ELR (cell line): ENCODE measurements at places on chromosomes 16 and 17.

DNA sequence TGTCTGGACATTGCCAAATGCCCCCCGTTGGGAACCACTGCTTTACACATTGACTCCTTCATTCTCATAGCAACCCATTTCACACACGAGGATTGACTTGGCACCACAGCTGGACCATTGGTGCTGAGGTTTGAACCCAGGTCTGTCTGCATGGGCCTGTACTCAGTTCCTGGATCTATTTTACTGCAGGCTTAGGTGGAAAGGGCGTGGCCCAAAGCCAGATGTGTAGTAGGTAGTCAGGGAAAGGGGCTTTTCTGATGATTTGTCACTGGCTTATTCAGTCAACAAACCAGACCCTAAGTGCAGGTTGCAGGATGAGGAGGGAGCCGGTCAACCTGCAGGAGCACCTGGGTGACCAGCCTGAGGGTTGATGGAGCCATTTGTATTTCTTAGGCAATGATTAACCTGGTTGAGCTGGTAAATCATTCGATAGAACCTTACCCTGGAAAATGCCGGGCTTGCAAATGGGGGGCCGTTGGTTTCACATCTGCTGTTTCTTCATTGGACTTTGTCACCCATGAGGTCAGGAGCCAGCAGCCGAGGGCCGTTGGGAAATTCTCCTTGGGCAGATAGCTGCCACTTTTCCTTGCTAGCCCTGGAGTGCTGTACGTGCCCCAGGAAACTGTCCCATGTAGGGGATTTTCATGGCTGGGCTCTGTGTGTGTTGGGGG is 104.4 kb downstream of the CMIP start:
- DNase-seq = no peak

DNA sequence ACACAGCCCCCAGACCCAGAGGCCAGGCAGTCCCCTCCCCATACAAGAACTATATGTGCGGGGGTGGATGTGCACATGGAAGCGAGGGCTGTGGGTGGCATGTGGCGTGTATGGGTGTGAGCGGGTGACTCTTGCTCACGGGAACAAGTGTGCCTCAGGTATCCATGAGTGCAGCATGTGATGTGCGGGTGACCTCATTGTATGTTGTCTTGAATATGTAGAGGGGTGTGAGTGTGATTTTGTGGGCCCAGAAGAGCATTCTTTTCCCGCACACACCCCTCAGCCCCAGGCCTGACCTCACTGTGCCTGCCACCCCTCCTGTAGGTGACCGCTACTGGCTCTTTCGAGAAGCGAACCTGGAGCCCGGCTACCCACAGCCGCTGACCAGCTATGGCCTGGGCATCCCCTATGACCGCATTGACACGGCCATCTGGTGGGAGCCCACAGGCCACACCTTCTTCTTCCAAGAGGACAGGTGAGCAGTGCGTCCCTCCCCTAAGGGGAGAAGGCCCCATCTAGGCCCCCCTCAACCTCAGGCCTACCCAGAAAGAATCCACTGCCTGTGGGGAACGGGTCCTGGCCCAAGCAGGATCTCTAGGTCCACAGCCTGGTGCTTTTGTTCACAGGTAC is 17.4 kb downstream of the MMP15 start:
- no peak for DNase-seq

DNA sequence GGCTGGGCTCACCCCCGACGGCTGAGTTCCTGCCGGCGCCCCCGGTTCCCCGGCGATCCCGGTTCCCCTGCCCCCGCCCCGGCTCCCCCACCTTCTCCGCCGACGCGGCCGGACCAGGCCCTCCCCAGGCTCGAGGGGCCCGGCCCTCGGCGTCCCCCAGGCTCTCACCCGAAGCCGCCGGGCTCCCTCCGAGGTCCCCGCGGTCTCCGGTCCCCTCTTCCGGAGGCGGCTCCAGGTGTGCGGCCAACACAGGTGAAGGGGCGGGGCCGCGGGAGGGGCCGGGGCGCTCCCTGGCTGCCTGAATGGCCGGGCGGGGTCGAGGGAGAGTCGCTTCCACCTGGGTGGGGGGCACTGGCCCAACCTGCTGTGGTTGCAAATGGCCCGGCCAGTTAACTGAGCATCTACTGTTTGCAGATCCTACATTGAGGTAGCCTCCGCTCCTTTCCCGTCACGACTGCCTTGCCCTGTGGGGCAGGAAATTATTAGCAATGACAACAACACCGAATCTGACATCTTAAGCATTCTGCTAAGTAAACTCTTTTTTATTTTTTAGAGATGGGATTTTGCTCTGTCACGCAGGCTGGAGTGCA is at the start of gene BICDL2:
BICDL2 (minus strand) TSS at position 219 of the 590 bp plus-strand sequence. CDS start 1,448 bp downstream, outside the sequence.
- no peak for DNase-seq

DNA sequence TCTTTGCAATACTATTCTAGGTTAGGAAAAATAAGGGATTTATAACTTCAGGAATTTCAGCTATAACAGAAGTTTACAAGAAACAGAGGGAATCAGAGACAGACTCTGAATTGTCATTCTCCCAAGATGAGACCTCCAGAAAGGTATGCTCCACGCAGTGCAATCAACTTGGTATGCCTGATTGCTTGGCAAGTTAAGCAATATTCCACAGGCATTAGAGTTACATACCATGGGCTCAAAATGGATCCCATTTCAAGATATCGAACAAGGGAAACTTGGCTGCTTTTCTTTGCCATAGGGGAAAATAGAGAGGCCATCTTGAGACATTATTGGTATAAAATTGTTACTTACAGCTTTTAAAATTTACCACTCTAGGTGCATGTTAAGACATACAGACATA is 615.6 kb upstream of the SOX9 start:
- peak; percentile 55 for DNase-seq

- no peak for DNase-seq
These were observed 896.8 kb downstream of the CDH11 start for GRCh38 chr16:64225036-64225435.

- DNase-seq = no peak
These were observed 3.8 kb downstream of the EVPLL start for GRCh38 chr17:18381158-18381952.

GRCh38 chr16:1909561-1910231 is 8.5 kb downstream of the HS3ST6 start:
- no peak for DNase-seq

DNA sequence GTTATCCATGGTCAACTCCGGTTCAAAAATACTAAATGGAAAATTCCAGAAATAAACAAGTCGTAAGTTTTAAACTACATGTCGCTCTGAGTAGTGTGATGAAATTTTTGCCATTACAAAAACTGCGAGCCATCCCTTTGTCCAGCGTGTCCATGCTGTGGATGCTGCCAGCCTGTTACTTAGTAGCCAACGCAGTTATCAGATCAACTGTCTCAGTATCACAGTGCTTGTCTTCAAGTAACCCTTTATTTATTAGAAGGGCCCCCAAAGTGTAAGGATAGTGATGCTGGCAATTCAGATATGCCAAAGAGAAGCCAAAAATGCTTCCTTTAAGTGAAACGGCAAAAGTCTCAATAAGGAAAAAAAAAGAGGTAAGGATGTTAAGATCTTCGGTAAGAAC is 23.9 kb downstream of the SNN start:
- no peak for DNase-seq

GRCh38 chr16:72877374-72878028 is 170.4 kb downstream of the ZFHX3 start:
- peak; percentile 98 for DNase-seq

DNA sequence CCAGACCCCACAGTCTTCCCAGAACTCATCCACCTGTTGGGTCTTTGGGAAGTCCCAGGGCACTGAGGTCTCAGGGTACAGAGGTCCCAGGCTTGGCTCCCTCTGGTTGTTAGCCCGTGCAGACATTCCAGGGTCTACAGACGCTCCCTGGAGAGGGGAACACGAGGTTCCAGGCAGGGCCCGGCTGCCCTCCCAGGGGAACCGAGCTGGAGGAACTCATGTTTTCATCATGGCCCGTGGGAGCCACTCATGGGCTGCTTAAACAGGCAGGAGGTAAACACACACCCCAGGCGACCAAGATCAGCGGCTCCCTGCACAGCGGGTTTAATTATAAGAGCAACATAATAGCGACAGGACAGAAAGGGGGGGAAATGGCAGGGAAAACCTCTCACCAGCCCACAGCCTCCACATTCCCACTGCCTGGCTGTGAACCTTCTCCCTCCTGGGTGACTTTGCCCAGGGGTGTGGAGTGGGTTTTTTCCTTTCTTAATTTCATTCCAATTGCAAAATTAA is 36.5 kb downstream of the TRARG1 start:
- DNase-seq = no peak

DNA sequence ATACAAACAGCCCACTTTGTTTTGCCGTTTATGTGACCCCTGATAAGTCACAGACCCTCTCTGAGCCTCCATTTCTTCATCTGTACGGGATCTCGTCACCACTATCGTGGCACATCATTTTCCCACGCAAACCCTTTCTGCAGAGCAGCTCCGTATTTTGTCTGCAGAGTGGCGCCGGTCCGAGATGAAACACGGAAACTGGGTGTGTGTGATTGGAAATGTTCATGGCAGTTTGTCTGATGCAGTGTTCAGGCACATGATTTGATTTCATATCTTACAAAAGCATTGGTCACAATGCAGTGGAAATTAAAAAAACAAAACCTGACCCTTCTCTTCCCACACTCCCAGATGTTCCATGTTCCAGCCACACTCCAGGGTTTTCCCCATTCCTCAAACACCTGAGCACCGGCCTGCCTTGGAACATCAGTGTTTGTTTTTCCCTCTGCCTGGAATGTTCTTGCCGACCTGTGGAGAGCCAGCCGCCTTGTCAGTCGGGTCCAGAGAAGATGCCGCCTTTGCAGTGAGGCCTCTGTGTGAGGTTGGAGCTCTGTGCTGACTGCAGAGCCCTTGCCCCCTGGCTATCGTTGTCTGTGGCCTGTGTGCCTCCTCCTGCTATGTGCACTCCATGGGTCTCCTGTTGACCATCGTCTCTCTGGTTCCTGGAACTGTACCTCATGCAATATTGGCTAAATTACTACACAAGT is 39.2 kb downstream of the NT5M start:
- DNase-seq = no peak

DNA sequence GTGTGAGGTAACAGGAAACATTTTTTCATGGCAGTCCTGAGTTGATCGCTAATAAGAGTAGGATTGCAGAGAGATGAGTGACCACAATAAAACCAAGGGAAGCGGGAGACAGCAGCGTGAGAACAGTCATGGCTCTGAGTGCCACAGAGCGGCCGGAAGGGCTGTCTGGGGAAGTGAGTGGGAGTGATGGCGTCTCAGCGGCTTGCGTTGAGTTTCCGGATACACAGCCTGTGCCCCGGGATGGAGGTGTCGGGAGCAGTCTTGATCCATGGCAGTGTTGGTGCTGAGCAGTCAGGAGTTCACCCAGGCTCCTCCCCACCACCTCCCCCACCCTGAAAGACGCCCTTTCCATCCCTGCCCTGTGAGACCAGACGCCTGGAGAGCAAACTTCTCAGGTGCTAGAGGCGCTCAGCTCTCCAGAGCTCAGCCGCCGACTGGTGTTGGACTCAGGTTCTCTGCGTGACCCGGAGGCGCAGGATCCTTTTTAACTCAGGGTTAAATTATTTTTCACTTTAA is 59.8 kb downstream of the BANP start:
- DNase-seq = no peak

GRCh38 chr16:19574615-19575014 is 19.1 kb downstream of the VPS35L start:
- no peak for DNase-seq

DNA sequence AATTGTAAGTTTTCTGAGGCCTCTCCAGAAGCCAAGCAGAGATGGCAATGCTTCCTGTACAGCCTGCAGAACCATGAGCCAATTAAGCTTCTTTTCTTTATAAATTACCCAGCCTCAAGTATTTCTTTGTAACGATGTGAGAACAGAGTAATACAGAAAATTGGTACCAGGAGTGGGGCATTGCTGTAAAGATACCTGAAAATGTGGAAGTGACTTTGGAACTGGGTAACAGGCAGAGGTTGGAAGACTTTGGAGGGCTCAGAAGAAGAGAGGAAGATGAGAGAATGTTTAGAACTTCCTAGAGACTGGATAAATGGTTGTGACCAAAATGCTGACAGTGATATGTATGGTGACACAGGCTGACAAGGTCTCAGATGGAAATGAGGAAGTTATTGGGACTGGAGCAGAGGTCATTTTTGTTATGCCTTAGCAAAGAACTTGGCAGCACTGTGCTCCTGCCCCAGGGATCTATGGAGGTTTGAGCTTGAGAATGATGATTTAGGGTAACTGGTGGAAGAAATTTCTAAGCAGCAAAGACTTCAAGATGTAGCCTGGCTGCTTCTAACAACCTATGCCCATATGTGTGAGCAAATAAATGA is 23.1 kb downstream of the PRDM7 start:
- no peak for DNase-seq

DNA sequence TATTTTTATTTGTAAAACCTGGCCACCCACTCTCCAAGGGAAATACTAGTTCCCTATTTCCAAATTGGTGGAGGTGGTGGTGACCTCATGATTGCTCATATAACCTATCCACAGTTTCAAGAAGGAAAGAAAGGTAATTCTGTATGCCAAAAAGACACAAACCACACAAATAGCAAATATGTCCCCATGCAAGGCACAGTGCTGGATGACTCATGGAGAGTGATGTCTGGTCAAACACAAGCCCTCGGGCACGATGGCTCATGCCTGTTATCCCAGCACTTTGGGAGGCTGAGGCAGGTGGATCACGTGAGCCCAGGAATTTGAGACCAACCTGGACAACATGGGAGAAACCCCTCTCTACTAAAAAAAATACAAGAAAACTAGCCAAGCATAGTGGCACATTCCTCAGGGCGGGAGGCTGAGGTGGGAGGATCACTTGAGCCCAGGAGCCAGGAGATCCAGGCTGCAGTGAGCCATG is 64.2 kb downstream of the GNA13 start:
- DNase-seq = peak; percentile 91

DNA sequence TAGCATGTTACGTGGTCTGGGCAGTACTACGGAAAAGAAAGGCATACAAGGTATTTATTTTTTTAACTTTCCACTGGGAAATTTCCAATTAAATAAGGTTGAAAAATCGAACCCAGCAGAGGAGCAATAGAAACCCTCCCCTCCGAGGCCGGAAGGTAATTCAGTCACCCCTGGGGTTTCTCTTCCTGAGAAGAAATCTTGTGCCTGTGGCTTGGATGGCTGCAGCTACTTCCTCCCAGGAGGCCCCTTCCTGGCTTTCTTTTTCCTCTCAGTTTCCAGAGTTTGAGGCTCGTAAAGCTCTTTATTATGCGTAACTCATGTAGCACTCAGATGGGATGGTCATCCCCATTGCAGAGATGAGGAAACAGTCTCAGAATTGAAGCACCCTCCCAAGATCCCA is 140.3 kb downstream of the ASIC2 start:
- no peak for DNase-seq

DNA sequence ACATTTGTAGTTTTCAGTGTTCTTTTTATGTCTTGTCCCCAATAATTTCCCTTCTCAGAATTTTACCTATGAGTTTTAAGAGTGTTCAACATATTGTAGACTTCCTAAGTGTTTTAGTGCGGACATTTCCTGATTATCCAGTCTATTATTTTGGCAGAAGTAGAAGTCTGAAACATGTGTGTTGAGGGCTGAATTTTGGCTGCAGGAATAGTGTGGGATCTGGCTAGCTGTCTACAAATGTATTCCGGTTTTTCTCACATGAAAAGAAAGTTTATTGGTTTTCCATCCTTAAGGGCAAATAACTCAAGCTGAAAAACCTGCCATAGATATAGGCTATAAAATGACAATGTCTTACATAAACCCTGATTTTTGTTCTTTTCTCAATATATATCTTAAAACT is 33.0 kb upstream of the CA10 start:
- DNase-seq = no peak
